ENCODE measurements at places on chromosomes 11 and 22.

DNA sequence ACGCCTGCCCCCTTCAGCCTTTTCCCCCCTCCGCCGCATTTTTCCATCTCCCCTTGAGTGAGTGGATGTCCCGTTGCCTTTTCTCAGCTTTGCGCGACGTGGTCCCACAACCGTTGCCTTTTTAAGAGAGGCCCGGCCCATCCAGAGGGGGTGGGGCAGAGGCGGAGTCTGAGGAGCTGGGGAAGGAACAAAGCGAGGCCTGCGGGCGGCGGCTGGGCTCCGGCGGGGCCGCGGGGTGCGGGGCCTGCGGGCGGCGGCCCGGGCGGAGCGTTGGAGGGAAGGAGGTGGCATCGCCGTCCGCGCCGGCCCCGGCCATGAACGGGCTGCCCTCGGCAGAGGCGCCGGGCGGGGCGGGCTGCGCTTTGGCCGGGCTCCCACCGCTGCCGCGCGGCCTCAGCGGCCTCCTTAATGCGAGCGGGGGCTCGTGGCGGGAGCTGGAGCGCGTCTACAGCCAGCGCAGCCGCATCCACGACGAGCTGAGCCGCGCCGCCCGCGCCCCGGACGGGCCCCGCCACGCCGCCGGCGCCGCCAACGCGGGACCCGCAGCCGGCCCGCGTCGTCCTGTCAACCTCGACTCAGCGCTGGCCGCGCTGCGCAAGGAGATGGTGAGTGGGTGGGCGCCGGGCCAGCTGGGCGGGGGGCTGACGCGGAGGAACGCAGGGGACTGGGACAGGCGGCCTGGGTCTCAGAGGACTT is at the start of gene FAM89B:
Gene FAM89B, plus strand, starts transcription at position 183 of the 696 bp plus-strand sequence. Its CDS starts 132 bp downstream, at position 315.
- DNase-seq = peak; percentile 89

GRCh38 chr11:9138133-9138453 is 46.7 kb upstream of the SCUBE2 start:
- DNase-seq = no peak

- no peak for DNase-seq
Observed at GRCh38 chr22:32562916-32563315, 88.3 kb downstream of the FBXO7 start.

DNA sequence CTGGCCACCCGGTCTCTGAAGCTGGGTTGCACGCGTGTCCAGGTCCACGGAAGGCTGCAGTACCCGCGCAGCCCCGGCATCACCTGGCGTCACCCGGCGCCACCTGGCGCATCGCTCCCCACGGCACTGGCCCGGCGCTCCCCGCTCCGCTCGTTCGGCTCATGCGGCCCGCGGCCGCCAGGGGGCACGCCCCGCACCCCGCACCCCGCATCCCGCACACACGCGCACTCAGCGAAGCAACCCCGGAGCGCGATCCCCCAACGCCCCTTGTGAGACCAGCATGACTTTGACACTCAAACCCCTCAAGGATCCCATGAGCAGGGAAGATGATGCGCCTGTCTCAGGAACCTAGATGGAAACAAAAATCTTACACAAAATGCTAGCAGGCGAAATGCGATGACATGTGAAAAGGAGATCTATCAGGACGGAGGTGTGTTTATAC is 11.9 kb downstream of the B3GNT6 start:
- no peak for DNase-seq

GRCh38 chr22:37618674-37619073 is 10.0 kb downstream of the GGA1 start:
- no peak for DNase-seq

DNA sequence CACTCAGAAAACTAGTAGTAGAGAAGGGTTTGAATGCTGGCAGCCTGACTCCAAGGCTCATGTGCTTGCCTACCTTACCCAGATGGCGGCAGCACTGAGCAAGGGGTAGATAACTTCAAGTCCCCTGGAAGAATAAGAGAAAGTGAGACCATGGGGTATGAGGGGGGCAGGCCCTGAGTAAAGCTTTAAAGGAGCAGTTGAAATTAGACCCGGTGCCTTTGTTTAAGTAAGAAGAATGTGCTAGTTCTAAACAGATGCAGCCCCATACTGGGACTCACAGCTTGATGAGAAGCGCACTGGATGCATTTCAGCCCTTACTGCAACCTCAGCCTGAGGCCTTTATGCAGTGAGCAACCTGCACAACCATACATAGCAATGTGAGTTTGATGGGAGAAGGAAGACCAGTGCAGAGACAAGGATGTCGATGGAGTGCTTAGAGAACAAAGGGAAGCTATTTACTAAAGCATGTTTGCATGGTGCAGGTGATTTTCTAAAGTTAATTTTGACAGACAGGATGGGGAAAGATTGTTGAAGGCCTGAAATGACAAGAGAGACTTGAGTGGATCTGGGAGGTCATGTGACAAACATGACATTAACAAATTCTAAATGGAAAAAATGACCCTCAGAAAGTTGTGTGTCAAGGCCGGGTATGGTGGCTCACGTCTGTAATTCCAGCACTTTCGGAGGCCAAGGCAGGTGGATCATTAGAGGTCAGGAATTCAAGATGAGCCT is 27.1 kb upstream of the TMA7B start:
- peak; percentile 12 for DNase-seq

GRCh38 chr22:32916025-32916424 is 114.5 kb downstream of the TIMP3 start:
- no peak for DNase-seq

- DNase-seq = peak; percentile 77
Observed at GRCh38 chr11:95556342-95557163, 233.0 kb downstream of the FAM76B start.

DNA sequence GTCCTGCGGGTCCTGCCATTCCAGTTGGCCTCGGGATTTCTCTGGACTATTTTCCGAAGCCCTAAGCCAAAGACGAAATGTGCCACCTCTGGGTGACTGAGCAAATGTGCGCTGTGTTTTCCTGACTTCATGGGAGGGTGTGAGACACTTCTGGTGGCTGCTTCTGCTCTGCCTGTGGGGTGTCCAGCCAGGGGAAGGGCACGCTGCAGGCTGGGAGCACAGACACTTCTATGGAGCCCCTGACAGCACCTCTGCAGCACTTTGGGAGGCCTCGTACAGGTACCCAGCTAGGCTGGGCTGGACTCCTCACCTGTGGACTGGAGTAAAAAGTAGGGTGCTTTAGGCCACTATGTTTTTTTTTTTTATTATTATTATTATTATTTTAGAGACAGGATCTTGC is 17.7 kb downstream of the TANGO2 start:
- DNase-seq = no peak

- DNase-seq = peak; percentile 5
Observed at GRCh38 chr11:97614606-97615005, 1224.8 kb downstream of the JRKL start.

DNA sequence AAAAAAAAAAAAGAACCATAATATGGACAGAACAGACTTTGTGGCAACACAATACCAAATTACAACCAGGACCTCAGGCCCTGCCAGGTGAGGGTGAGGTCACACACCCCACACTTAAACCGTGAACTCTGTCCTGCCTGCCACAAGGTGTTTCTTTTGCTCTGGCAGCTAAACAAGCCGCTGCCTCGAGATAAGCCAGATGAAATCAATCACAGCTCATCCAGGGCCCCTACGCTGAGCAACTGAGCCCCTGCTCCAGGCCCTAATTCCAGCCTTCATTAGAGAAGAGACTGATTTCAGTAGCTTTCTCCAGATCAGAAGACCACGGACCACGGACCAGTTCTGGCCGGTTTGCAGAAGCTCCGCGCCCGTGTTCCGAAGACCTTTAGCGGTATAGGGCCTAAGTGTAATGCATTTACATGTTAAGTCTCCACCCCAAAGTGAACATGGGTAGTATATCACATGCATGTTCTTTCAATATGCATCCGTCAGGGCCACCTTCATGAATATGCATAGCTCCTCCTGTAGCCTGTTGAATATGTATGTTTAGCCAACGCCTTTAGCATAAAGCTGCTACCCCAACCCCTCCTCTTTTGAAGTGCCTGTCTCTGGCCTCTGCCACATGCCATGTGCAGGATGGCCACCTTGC is 14.8 kb upstream of the RAC2 start:
- DNase-seq = no peak

DNA sequence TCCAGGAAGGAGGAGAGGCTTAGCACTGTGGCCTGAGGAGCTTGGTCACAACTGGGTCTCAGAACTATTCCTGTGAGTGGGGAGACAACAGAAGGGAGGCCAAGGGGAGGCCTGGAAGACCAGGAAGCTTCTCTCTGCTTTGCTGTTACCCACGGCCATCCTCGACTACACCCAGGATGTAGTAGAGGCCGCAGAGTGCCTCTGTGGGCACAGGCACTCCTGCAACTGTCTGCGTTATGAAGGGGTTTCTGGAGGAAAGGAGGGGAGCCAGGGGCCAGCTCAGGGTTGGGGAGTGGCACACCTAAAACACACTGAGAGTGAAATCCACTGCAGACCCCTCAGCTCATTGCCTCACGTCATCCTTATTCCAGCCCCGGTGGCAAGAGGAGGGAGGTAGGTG is 3.8 kb upstream of the MFRP start:
- no peak for DNase-seq

DNA sequence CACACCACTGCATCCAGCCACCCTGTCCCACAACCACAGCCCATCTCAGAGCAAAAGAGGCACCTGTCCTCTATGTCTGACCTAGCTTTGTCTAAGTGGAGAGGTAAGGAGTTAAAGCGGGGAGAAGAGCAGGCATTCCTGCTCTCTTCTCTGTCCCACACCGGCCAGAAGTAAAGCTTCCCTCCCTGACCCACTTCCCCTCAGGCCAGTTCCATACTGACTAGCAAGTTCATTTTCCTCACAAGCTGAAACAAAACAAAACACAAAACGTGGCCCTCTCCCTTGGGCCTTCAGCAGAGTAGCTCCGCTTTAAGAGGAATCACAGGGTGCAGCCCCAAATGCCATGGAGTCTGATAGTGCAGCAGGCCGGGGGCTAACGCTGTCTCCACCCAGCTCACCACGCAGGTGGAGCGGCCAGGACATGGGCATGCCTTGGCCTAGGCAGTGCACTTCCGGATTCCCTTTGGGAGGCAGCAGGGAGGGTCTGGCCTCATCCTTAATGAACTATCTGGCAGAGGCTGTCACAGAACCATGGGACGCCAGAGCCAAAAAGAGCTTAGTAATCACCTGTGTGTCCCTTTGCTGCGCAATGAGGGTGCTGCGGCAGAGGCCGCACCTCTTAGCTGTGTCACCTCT is 34.0 kb downstream of the FLI1 start:
- no peak for DNase-seq

GRCh38 chr11:73833067-73833466 is 43.6 kb downstream of the COA4 start:
- DNase-seq = no peak

DNA sequence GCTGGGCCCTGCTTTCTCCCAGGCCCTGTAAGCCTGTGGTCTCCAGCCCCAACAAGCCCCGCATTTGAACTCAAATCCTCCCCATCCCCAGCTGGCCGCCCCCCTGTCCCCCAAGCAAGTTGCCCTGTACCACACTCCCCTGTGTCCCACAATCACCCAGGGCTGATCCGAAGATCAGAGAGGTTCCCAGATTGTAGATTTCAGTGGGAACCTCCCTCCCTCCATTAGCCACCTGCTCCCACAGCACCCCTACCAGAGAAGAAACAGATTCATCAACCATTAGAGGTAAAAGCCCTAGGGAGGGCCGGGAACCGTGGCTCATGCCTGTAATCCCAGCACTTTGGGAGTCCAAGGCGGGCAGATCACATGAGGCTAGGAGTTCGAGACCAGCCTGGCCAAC is 107.5 kb downstream of the FEZ1 start:
- no peak for DNase-seq

DNA sequence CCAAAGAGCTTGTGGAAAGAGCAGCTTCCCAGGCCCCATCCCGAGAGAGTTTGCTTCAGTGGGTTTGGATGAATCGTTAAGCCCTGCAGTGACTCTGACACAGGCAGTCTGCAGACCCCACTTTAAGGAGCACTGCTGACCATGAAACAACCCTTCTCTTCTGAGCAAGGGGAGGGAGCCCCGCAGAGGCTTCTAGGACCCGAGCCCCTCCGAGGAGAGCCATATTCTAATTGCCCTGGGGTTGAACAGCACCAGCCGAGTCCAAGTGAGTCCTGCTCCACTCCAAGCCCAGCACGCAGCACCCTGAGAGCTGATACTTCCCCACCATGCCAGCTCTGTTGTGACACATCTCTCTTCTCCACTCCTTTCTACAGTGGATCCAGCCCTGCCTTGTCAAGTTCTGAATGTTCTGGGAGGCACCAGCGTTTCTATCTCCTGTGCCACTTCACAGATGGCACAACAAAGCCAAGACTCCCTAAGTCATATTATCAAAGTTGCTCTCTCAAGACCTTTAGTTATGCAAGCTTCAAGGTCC is 10.4 kb downstream of the USP2 start:
- DNase-seq = no peak

GRCh38 chr11:43732225-43732624 is 51.7 kb downstream of the HSD17B12 start:
- no peak for DNase-seq

- peak; percentile 64 for DNase-seq
Observed at GRCh38 chr11:119339589-119340334, 921 bp downstream of the C1QTNF5 start.

DNA sequence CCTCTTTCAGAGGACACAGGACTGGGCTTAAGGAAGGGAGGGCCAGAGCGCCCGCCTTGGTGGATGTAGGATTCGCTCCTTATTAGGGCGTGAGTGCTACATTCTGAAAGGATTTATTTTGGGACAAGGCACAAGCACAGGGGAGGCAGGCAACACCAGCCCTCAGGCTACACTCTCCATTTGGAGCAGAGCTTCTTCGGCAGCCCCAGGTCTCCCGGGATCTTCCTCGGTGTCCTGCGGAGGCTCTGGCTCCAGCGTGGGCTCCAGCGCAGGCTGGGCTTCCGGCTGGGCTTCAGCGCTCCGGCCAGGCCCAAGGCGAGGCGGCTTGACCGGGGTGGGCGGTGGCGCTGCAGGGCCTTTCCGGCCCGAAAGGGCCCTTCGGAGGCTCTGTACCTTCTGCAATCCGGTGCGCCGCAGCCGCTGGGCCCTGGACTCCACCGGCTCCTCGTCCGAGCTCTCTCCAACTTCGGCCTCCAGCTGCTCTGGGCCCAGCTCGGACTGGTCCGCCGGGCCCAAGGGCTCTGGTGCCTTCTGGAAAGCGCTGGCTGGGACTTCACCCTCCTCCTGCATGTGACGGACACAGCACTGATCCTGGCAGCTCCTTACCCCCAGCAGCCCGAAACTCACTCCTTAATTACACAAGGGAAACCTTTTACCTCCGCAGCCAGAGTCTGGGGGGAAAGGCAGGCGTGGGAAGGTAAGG is 1.1 kb downstream of the CAVIN3 start:
- DNase-seq = peak; percentile 63

GRCh38 chr22:24459911-24460310 is 32.5 kb downstream of the ADORA2A start:
- no peak for DNase-seq

DNA sequence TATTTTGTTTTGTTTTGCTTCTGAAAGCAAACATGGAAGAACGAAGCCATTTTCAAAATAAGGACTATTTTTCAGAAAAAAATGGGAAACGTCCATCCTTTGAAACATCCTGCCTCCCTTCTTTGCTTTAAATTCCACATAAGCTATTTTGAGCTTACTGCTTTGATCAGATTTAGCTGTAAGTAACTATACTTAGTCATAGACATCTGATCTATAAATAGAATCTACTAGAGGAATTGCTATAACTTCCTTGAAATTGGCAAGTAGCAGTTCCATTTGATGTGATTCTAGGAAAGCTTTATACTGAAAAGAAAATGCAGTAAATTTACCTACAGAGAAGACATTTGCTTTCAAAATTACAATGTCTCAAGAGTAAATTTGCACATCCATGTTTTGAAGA is 305.8 kb downstream of the TTC28 start:
- DNase-seq = peak; percentile 49
